ENCODE measurements at places on chromosomes 13 and 19.

DNA sequence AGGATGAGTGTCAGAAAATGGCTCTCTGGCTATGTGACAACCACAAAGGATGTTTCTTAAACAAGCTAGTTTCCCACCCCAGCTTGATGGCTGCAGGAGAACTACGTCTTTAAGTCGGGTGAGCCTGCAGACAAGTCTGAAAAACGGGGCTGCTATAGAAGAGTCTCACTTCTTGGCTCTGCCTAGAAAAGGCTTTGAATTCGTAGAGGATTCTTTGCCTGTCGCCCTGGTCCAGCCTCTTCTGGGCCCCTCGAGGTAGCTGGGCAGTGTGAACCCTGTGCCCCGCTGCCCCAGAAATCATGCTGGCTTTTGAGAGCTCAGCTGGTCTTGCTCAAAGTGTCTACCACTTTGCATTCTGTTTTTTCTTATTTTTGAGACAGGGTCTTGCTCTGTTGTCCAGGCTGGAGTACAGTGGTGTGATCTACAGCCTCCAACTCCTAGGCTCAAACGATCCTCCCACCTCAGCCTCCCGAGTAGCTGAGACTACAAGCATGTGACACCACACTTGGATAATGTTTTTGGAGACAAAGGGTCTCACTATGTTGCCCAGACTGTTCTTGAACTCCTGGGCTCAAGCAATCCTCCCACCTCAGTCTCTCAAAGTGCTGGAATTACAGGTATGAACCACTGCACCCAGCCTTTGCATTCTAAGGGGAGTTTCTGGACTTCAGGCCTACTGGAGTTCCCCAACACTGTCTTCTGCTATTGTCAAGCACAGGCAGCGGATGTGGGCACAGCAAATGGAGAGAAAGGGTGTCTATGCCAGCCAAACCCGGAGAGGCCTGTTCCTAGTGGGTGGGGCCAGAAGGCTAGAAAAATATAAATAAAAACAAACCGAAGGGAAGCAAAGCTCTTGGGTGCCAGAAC lies 6.5 kb downstream of the CEBPA start:
- DNase-seq: no peak

GRCh38 chr19:10566658-10567410 lies 1.0 kb upstream of the KRI1 start:
- DNase-seq: no peak

GRCh38 chr13:57813651-57814050 lies 182.1 kb downstream of the PCDH17 start:
- peak; percentile 2 for DNase-seq

- DNase-seq: no peak
Measured at GRCh38 chr13:40063278-40063698, 407.8 kb downstream of the COG6 start.

GRCh38 chr13:94309576-94309975 lies 169.9 kb downstream of the DCT start:
- no peak for DNase-seq

DNA sequence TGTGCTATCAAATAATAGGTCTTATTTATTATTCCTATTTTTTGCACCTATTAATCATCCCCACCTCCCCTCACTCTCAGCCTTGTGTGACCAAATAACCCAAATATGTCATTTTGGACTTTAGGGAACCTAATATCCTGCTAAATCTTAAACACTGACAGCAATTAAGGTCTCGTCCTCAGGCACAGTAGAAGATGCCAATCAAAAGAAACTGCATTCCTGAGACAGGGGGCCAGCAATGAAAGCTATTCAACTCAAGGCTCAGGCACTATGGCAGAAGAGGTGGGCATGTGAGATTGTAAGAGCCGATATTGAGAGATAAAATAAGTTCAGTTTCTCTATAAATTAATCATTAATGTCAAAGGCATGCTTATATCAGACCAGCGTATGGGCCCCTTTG lies 1437.7 kb upstream of the PCDH9 start:
- no peak for DNase-seq

GRCh38 chr19:10712754-10713153 lies 5.1 kb upstream of the DNM2 start:
- no peak for DNase-seq

All from non-pigmented ciliary epithelial cell (primary cell).